ENCODE measurements at places on chromosomes 13 and 19.

DNA sequence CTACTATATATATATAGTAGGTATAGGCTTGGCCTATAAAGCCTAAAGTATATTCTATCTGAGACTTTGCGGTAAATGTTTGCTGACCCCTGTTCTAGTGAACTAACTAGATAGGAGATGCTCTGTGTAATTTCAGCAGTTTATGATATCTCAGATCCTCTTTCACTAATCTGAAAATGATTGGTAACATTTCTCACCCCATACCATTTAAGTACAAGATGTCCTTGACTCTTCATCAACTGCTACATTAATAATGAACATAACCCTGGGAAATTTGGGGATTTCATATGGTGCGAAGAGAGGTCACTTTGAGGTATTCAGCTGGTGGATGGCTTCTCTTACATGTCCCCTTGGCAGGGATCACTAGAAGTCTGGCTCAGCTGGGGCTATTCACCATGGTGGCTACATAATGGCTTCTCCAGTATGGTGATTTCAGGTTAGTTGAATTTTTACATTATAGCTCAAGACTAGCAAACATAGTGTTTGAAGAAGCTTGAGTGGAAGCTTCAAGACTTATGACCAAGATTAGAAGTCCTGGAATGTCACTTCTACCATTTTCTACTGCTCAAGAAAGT, 103.6 kb upstream of the MYCBP2 start:
- no peak for DNase-seq

DNA sequence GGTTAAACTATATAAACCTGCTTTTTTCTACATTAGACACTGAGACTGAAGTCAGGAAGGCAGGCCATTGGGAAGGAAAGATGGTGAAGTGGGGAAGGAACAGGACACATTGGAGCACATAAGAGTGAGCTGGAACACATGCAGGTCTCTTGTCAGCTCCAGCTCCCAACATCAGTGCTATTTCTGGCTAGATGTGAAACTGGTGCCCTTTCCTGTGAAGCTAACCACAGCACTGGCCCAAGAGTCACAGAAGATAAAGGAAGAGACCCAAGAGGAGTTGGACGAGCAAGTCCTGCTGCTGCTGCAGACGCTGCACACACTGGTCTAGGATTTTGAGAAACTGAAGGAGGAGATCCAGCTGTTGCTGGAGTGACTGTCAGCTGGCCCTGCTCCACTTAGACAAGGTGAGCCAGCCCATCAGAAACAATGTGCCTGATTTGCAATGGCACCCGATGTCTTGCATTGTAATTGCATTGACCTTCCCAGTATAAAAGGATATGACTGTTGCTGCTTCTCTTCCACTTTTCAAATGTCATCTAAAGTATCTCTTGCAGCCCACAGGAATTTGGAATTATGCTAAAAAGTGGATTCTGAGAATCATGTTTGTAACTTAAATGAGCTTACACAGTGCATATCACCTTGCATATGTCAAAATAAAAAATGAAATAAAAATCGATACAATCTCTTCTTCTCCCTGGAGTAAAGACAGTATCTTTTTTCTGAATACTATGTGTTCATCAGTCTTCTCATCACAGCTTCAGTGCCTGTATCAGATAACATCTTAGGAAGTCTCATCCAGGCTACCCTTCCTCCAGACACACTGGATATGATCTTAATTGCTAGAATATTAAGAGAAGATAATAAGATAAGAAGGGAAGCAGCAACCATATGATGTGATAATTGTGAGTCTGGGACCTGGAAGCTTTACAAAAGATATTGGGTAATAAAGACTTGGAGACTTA, 230.7 kb upstream of the SPRY2 start:
- no peak for DNase-seq

DNA sequence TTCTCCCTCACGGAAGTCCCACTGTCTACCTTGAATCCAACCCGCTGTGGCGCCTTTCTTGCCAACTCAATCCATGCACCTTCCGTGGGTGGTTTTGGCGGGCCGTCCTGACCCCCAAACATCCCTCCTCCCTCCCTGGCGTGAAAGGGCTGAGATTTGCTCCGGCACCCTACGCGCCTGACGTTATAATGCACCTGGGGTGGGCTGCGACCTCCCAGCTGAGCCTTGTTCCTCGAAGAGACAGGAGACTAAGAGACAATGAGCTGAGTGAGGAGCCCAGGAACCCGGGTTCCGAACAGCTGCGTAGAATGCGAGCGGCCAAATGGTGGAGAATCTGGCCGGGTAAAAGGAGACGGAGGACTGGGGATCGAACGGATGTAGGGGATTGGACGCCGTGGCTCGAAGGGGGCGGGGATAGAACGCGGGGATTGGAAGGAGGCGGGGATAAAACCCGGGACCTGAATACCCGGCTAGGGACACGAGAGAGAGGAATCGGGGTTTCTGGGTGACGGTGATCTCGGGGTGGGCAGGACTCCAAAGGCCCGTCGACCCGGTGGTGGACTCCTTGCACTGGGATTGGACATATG, at the start of gene CPT1C:
CPT1C (plus strand) TSS at position 461 of the 587 bp plus-strand sequence. CDS start 1,137 bp downstream, outside the sequence.
- peak; percentile 74 for DNase-seq

DNA sequence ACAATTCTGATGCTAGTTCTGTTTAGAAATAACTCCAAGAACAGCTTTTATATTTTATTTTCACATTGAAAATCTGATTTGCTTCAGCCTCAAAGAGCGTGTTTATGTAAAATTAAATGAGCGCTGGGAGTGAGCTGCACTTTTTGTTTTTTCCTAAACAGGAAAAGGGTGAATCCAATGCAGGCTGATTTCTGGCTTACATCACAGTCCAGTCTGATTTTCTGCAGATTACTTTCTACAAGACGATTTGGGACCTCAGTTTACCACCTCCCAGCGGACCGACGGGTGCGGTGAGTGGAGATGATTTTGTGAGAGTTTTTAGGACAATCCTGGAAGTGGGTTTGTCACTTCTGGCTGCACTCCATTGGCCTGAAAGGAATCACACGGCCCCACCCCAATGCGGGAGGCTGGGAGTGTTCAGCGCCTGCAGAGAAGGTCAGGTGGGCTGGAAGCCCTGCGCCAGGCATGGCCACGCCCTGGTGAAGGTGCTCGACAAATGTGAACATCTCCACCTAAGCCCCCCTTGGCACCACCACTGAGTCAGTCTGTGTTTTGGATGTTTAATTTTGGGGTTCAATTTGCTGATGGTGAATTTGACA, 90.1 kb downstream of the ANKRD10 start:
- no peak for DNase-seq

- no peak for DNase-seq
Measured at GRCh38 chr19:6677883-6678689, 8.1 kb upstream of the TNFSF14 start.

GRCh38 chr13:27425158-27425917, 919 bp downstream of the GTF3A start:
- DNase-seq = peak; percentile 12

- no peak for DNase-seq
Measured at GRCh38 chr19:3094601-3095440, 659 bp downstream of the GNA11 start.

GRCh38 chr13:60051754-60052285, 111.9 kb downstream of the DIAPH3 start:
- no peak for DNase-seq

Data from fibroblast of the aortic adventitia (primary cell).